HCT116 (cell line): ENCODE measurements at places on chromosomes 11 and 22. TPM values are rescaled to one million over a fixed set of nuclear protein-coding genes. Genes with fewer than 3 reads are reported as not detected.

DNA sequence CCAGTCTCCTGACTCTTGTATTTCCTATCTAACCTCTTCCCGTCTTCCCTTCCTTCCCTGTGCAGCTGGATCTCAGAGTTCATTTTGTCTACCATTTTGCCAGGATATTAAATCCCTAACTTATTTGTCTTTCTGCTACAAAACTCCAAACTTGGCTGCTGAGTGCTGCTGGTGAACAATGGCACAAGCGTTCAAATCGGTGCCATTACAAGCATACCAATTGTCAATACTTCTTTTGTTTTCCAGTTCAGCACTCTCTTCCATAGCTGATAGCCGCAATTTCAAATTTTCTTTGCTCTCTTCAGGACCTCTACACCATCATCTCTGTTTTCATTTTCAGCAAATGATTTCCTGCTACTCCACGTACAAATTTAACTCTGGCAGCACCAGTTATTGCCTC, 13.4 kb downstream of the IL18 start:
- DNase-seq, result no peak

The KRTAP5-1 gene
- not detected for total RNA-seq

GRCh38 chr22:31119026-31119717, 3.6 kb upstream of the INPP5J start:
- DNase-seq, result no peak

The IGSF22 gene
- not detected for total RNA-seq

DNA sequence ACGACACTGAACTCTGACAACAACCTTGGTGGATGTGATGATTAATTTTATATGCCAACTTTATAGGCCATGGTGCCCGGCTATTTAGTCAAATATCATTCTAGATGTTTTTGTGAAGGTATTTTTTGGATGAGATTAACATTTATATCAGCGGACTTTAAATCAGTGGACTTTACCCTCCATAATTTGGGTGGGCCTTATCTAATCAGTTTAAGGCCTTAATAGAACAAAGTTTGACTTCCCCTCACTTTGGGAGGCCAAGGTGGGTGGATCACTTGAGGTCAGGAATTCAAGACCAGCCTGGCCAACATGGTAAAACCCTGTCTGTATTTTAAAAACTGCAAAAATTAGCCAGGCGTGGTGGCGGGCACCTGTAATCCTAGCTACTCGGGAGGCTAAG, 4.0 kb downstream of the PRCP start:
- DNase-seq, result no peak
